GF-D8 (cell line): ENCODE measurements at places on chromosomes 5 and 9.

GRCh38 chr9:78150312-78150982, 85.4 kb upstream of the CEP78 start:
- no peak for DNase-seq

DNA sequence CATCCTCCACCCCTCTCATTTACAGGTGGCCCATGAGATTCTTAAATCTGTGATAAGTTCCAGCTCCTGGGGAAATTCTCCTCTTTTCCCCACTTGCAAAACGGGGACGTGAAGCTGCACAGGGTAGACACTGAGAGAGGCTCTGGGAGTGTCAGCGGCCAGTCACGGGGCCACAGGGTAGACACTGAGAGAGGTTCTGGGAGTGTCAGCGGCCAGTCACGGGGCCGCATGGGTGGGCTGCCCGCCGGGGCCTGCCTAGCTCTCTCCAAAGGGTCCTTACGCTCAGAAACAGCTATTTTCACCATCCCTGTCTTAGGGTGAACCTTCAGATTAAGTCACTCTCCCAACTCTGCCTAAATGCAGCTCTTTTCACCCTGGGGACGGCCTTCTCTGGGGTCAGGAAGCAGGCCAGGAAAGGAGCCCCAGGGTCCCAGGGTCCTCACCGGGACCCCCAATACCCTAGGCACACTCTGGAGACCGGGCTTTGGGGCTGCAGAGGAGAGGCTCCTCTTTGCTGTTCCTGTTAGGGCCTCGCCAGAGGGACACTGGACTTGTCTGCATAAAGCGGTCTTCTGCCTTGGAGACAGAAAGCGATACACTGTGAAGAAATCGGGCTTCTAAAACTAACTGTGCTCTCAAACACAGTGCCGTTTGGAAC, 1.5 kb downstream of the FAM78A start:
- DNase-seq = peak; percentile 10

GRCh38 chr9:72453797-72454196, 67.6 kb upstream of the TMC1 start:
- no peak for DNase-seq

- DNase-seq = no peak
Observed at GRCh38 chr9:136190237-136190601, 14.7 kb downstream of the LHX3 start.
